ENCODE measurements at places on chromosomes 6 and 20.

DNA sequence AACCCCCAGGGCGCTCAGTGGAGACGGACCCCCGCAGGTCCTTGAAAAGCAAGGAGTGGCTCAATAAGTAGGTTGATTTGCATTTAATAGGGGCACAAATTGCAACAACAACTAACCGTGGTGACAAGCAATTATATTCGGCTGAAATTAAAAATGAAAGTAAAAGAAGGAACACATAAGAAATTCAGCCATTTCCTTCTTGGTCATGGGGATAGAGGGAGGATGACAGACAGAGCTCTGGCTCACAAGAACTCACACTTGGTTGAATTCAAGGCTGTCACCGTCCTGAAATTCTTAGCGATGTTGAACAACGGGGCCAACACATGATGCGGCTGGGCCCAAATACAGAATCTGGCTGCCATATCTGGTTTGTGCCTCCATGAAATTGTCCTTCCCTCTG, 129.0 kb downstream of the EDN3 start:
- DNase-seq = no peak

DNA sequence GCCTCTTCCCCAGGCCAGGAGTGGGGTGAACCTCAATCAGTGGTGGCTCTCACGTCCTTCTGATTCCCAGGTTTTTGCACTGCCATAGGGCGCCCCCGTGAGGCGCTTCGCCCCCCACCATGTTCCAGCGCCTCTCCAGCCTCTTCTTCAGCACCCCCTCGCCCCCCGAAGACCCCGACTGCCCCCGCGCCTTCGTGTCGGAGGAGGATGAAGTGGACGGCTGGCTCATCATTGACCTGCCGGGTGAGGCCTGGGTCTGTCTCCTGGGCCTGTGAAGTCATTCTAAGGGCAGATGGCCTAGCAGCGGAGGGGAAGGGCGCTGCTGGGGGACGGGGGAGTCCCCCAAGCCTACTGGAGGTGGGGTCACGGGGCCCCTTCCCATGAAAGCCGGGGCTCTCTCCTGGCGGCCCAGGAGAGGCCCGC, 4.5 kb downstream of the TP53INP2 start:
- peak; percentile 61 for DNase-seq

GRCh38 chr6:52419809-52420667, at the start of gene EFHC1:
Gene EFHC1 (plus strand): TSS chr6:52420342. CDS start chr6:52420411, 69 bp downstream.
- peak; percentile 98 for DNase-seq

- DNase-seq = no peak
Observed at GRCh38 chr6:130858498-130859160, 31.4 kb downstream of the SMLR1 start.

- no peak for DNase-seq
Observed at GRCh38 chr20:13844296-13844695, 59.5 kb downstream of the NDUFAF5 start.

GRCh38 chr6:81962198-81962597, 209.7 kb upstream of the TENT5A start:
- no peak for DNase-seq

- DNase-seq = no peak
Observed at GRCh38 chr20:53390770-53391169, 202.9 kb downstream of the ZNF217 start.

DNA sequence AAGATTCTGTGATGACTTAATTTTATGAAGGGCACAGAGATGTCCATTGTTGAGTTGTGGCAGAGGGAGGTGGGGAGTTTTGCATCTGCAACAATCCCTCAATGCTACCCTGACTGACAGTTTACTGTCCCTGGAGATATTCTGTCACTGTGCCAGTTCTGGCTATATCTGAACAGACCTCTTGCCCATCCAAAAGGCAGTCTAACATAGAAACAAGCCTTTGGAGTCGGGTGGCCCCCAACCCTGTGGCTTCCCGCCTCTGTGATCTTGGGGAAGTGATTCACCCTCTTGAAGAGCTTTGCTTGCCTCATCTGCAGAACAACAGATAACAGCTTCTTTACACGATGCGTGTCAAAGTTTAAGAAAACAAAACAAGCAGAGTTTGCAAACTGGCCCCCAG, 3.8 kb upstream of the E2F1 start:
- no peak for DNase-seq

- DNase-seq = no peak
Observed at GRCh38 chr20:6824401-6824800, 56.9 kb downstream of the BMP2 start.

DNA sequence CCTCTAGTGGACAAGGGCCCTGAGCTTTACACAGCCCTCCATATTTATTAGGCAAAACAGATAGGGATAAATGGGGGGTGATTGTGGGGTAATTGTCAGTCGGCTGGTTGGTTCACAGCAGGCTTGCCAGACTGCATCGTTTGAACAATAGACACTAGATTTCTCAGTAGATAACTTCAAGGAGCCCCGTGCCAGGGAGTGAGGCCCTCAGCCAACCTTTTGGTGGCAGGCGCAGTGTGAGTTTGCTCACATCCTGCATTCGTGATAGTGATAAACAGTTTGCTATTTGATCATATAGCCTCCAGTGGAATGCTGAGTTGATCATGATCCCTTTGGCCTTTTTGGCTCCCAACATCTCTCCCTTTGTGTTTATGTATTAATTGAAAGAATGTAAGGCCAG, 3.6 kb upstream of the ABHD12 start:
- DNase-seq = no peak

- no peak for DNase-seq
Observed at GRCh38 chr6:156782691-156783320, 5.6 kb downstream of the ARID1B start.

DNA sequence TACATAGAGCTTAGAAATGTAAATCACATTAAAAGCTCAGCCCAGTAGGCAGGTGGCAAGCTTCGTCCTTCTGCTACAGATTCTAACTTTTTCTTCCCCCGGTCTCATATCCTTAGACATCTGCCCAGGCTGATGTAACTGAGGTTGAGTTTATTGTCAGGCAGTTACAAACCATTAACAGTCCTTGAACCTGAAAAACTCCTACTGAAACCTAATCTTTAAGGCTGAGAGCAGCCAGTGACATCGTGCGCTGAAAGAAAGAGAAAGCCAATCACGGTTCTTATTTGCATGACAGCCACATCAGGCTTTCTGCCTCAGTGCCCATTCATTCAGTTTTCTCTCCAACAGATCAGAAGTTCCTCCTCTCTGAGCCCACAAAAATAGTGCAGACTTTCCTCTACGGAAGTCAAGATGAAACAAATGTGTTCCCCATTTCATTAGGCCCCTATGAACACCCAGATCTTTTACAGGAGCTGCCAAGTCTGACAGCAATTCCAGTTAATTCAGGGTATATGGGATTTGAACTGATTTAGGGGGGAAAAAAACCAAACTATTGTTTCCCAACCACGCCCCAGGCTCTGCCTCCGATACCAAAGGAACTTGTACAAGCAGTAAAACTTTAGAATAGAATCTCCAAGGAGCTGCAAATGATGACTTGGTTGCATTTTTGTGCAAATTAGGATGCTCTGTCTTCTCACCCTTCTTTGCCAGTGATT, at the start of gene NHSL1:
Gene NHSL1, minus strand, starts transcription at position 192 of the 716 bp plus-strand sequence. CDS start 204 bp downstream, outside the sequence.
- DNase-seq = peak; percentile 69

DNA sequence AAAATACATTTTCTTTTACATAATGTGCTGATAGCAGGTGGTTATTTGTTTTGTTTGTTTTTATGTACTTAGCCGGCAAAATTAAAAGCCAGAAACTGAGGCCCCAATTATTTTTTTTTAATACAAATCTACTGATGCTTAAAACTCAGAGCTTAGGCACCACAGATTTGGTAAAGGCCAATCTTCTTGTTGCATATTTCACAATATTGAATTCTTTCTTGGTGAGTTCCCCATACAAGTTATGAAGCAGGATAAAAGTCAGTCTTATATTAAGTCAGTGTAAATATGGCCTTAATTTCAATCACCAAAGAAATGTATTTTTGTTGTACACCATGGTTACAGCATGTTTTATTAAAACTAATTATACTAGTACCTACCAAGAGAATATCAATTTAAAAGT, 16.3 kb upstream of the ZDHHC14 start:
- no peak for DNase-seq

GRCh38 chr6:101396548-101397173, 3.2 kb downstream of the GRIK2 start:
- DNase-seq = peak; percentile 26

DNA sequence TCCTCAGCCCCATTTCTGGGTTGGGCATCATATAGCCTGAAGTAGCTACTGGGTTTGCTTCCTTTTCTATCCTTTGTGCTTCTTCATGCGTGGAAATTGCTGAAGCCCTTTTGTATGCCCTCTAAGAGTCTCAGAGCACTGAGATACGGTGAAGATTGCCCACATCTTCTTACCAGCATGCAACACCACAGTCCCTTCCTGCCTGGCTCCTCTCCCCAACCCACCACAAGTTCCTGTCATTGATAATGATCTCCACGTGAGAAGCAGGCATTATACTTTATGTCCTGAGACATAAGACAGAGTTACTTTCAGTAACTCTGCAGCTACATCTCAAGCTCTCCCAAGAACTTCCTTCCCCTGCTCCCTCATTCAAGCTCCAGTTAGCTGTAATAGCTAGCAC, 15.8 kb upstream of the PLCB4 start:
- no peak for DNase-seq

DNA sequence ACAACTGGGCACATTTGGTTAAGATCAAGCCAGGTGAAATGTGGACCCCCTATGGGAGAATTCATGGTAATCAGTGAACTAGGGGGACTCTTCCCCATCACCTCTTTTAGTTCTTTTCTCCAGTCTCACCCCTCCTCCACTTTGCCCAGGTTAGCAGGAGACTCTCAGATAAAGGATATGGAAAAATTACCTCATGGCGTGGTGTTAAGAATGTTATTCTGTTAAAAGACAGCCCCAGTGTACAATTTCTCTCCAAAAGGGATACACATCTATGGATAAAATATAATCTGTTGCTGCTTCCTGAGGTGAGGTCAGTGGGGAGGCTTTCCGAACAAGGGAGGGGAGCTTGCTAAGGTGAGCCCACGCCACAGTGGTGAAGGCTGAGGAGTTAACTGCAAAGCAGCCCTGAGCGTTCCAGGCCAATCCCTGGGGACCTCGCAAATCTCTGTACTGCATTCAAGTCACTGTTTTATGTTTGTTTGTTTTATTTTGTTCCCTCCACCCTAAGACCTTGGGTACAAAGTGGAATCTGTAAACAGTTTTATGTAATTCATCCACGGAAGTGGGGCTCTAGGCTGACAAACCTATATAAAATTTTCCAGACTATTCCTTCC, 52.0 kb downstream of the ADGRF1 start:
- DNase-seq = no peak

DNA sequence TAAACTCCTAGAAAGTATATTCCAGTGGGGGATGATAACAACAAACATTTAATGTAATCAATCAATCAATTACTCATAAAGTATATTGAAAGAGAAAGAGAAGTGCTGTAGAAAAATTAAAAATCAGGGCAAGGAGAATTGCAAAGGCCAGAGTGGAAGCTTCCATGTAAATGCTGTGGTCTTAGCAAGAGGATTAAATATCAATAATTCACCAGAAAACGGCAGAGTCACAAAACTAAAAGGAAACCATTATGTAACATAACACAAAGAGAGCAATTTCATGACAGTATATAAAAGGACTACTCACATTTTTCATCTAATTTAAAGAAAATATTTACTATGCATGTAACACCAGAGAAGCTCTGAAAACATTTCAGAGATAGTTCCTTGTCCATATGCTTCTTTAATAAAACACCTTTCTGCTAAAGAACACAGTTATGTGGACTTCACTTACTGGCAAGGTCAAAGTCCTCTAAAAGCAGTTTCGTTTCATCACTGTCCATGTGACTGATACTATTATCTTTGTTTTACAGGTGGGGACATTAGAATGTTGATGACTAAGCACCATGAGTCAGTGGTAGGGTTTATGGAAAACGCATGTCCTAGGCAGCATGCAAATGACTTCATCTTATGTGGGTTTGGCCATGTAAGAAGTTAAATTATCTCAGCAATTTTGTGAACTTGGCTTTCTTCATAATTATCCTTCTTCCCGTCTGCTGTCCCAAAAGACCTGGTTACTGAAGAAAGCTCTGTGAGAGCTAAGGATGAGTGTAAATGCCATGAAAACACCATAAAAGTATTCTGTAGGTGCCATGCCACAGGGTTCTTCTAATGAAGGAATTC, 185.8 kb upstream of the TENT5A start:
- DNase-seq = no peak

GRCh38 chr20:8331740-8332412, 199.8 kb downstream of the PLCB1 start:
- no peak for DNase-seq

DNA sequence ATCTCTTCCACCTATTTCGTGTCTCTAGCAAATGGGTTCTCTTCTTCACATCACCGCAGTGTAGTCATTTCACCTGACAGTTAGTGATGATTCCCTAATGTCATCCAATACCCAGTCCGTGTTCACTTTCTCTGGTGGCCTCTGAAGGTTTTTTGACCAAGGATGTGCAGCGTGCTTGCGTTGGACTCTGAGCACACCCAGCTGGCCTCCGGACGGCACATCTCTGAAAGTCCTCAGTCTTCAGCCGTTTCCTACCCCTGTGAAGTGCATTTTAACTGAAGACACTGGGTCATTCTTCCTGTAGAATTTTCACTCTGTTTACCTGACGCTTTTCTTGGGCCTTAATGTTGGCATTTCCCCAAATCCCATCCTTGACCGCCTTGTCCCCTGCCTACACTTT, 98.7 kb downstream of the ERMARD start:
- no peak for DNase-seq

- DNase-seq = no peak
Observed at GRCh38 chr6:152173321-152173720, 365.8 kb downstream of the ESR1 start.

DNA sequence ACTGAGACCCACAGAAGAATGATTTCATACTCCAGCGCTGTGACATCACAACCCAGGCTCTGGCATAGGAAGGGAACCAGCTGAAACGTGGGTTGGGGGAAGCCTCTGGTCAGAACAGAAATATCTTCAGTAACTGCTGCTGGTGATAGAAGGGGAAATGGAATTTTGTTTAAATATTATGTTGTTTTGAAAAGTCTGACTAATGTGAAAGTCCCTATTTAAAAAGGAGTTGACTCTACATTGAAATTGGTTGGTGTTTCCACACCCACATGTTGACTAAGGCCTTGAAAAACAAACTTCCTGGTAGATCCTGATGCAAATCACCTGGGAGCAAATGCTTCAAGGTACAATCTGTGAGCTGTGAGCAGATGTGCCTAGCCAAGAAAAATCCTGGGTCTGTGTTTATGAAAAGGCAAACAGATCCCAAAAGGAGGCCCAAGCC, 24.5 kb upstream of the TCP11 start:
- no peak for DNase-seq

GRCh38 chr6:105759946-105760345, 326.2 kb upstream of the PRDM1 start:
- no peak for DNase-seq

DNA sequence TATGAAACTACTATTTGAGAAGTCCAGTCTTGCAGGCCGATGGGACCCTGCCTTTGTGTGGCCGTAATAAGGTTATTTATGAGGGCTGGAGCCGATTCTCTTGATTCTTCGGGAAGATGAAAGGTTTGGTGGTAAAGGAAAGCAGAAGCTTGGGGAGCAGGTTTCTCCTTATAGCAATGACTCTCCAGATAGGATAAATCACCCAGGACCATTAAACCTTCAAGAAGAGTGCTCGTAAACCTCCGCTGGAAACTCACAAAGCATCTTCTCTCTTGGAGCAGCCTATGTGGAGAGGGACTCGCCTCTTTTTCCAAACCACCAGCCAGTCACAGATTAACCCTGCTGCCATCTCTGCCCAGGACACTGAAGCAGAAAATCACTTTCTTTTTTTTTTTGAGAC, 69.6 kb upstream of the SALL4 start:
- DNase-seq = no peak
